Sigmoid colon (tissue), 7 donors: ENCODE measurements at places on chromosomes 7 and 10.

DNA sequence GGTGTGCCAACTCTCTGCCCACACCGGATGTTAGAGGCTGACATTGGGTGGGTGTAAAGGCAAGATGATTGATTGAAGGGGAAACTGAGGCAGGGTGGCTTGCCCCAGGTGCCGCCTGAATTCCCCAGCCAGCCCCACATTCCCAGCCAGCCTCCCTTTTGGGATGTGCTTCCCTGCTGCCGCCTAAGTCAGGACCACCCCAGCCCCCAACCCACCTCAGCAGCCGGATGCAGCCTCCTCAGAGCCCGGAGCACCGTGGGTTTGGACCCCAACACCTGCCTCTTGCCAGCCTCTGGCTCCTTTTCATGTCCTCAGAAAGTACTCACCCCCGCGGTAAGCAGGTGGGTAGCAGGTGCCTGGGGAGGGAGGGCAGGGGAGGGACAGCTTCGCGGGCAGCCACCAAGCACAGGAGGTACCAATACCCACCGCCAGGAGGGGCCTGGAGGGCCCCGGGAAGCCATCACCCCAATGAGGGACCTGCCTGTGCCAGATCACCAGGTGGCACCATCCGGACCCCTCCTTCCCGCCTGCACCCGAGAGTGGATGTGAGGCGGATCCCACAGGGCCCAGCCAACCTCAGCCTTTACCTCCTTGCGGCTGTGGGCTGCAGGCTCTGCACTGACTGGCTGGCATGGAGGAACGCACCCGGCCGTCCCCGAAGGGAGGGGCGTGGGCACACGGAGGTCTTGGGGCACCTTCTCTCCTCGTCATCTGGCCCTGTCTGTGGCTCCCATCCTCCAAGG lies 60.5 kb downstream of the PWWP2B start:
- no peak for DNase-seq

DNA sequence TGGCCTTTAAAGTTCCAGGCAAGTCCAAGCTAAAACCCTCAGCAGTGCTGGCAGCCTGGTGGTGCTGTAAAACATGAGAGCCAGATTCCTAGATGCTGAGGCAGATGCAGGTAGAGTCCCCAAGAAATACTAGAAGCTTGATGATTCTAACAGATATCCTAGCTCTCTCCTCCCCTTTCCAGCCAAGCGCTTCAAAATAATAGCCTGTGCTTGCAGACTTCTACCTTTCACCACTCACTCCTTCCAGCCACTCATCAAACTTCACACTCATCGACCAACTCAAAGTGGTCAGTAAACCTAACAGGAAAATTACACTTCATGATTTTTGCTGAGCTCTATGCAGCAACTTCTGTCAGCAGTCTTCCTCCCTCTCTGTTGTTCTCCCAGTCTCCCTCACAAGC lies 50.2 kb downstream of the LMBR1 start:
- no peak for DNase-seq

DNA sequence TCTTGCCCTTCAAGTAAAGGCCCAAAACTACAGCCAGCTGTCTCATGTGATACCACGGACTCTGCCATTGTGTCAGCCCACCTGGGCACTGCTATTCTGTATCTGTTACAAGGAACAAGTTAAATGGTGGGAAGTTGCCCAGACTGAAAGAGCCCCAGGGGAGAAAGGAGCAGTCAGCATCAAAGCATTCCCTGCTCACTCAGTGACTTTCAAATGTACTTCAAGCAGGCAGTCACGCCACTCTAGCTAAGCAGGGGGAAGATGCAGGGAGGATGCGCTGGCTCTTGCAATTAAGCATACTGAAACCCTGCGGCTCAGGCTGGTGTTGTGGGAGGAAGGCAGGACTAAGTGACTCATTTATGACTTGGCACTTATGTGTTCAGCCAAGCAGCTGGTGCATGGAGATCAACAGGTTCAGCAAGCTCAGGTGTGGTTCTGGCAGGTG lies 1249.6 kb downstream of the TYW1 start:
- no peak for DNase-seq

DNA sequence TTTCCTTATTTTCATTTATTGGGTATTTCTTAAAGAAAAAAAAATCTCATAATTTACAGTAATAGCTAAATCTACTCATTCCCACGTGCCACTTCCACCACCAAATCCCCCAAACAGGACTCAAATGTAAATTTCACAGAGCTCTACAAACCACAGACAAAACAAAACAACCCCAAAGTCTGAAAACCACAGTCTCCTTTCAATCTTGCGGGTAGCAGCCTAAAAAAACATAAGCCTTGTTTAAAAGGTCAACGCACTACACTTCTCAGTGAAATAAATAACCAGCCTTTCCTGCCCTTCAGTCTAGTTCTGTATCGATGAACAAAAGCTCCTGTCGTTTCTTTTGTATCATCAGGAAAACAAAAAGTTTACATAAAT lies 121.8 kb upstream of the AFAP1L2 start:
- no peak for DNase-seq

GRCh38 chr7:92360387-92360786 lies 86.9 kb upstream of the GATAD1 start:
- no peak for DNase-seq

DNA sequence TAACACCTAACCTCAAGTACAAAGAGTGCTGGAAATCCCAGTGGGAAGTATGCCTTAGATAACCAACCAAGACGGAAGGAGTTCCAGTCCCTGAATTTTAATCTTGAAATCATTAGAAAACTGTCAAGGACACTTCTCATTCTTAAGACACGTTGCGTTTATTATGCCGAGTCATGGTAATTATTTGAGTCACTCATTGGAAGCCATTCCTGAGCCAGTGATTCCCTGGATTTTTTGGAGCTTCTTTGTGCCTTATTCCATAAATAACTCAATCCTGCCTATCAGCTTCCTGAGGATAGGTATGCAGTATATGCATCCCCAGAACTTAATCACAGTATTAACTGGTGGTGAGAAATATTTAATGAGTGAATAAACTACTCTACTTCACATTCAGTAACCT lies 77.4 kb downstream of the PPP1R17 start:
- no peak for DNase-seq

GRCh38 chr10:103850572-103850895 lies 4.8 kb downstream of the SH3PXD2A start:
- peak; percentile 74 for DNase-seq

- no peak for DNase-seq
These were observed at the start of gene COL13A1 for GRCh38 chr10:69801434-69802315. Gene COL13A1 (plus strand): TSS chr10:69801906. CDS start chr10:69802424, 518 bp downstream.

- DNase-seq, result peak; percentile 61
These were observed 31.8 kb downstream of the GPRIN2 start for GRCh38 chr10:46524472-46525176.

DNA sequence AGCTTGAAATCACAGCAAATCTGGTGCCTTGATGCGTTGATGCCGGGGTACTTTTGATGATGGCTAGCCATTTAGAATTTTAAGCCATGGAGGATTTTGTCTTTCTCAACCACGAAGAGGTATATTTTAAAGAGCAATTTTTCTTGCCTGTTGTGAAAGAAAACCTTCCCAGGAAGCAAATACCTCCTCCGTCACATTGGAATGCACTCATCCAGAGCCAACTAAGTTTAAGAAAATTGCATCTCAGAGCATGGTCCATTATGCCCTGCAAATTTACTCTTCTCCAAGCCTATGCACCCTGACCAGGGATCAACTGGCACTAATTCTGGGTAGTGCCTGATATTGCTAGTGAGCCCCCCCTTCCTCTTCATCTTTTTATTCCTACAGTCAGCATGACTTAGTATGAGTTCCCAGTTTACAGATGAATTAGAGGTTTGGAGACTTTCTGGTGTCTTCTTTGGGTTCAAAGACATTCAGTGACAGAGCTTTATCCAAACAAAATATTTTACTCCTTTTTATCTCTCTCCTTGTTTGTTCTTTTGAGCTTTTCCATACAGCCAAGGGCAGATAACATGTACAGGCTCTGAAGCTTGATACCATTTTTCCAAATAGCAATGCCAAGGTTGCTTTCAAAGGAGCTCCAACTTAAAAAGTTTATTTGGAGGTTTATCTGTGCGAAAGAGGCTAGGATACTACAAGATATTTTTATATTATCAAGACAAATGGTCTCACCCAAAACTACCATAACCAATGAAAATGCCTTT lies 56.6 kb upstream of the ANK3 start:
- DNase-seq, result no peak
